Activated T-helper 1 cell treated with anti-CD3 and anti-CD28 coated beads, Interleukin-2, amount 50 U/mL, for 16 hours (primary cell): ENCODE measurements at places on chromosomes 16 and 17.

DNA sequence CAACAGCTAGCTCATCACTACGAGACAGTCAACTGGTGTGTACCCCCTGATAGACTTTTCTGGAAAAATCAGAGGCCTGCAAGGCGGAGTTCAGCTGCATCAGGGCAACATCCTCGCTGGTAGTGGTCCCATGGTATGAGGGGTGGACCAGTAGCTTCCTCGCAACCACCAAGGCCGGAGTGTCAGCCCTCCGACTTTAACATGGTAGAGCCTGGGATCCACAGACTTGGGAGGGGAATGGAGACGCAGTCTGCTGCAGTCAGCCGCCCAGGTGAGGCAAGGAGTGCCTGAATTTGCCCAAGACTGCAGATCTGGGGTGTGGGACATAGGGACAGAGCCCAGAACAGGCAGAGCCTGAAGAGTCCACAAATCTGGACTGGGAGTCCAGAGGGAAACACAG lies 13.4 kb downstream of the ZG16B start:
- no peak for DNase-seq

GRCh38 chr17:11511696-11512095 lies 86.6 kb upstream of the DNAH9 start:
- no peak for DNase-seq

- no peak for DNase-seq
Measured at GRCh38 chr17:50027172-50027880, 28.6 kb upstream of the ITGA3 start.

- no peak for DNase-seq
Measured at GRCh38 chr17:3682033-3682432, 13.4 kb downstream of the EMC6 start.

GRCh38 chr16:13344001-13344400 lies 442.6 kb downstream of the SHISA9 start:
- DNase-seq = no peak

DNA sequence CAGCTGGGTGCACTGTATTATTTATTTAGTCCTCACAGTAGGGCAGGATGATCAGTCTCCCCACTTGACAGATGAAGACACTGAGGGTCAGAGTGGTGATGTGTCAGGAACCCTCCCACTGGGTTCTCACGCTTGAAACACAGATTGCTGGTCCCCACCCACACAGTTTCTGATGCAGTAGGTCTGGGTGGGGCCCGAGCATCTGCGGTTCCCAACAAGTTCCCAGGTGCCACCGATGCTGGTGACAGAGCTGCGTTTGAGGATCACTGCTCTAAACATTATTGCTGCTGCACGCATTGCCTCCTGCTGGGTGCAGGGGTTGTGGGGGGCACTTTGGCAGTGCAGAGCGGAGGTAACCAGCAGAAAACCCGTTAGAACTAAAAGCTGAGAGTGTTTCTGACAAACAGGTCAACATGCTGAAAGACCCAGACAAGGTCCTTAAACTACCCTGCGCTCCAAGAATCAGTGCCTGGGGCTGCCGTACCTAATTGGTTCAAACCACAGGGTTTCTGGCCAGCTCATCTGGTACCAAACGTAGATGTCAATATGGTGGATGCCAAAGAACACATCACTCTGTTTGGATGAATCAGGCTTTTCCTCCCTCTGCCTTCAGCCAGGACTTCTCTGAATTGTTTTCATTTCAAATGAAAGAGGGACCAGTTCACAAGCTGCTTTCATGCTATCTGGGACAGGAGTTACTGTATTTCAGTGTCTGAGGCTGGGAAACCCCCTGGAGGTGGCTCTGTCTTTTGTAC lies 76.0 kb downstream of the ABCC1 start:
- DNase-seq = peak; percentile 33

GRCh38 chr17:66364508-66364907 lies 62.1 kb downstream of the PRKCA start:
- no peak for DNase-seq
